ENCODE measurements at places on chromosomes 6 and 20.

DNA sequence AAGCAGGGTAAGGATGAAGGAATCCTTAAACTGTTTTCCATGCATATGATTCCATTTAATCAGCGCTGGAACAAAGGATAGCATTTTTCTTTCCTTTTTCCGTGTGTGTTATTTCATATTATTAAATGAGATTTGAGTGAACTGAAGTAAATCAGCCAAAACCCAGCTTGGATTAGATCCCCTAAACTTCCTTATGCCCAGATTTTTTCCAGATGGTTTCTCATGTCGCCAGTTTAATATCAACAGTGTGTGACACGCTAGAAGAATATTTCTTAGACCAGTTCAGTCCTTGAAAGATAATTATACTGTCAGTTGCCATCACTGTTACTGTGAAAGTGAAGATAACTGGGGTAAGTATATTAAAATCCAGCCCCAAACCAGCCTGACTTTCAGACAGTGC, 1009.4 kb downstream of the KIF16B start:
- no peak for DNase-seq

- no peak for DNase-seq
Measured at GRCh38 chr20:24102290-24102689, 113.7 kb upstream of the GGTLC1 start.

DNA sequence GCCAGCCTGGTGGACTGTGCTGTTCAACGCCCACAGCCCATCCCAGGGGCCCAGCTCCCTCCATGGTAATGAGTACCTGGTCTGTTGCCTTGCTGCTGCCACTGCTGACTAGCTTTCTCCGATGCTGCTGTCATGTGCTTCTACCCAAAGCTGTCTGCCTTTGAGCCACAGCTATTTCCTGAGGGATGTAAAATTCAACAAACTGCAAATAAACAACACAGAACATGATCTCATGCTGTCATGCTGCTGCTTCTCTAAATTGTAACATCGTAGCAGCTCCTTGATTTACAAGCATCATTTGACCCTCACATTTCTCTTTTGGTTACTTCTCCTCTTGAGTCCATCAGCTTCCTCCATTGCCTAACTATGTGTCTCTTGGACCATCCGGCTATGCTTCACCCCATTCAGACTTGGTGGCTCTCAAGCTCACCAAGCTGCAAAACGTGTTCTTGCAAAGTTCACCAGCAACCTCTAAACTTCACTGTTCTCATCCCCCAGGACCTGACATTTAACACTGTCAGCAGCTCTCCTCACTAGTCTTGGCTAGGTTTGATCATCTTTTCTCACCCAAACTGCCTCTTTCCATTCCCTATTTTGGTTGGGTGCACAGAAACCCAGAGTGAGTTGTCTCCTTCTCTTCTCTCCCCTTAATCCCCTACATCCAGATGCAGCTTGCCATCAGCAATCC, 54.6 kb downstream of the FYN start:
- DNase-seq, result no peak

DNA sequence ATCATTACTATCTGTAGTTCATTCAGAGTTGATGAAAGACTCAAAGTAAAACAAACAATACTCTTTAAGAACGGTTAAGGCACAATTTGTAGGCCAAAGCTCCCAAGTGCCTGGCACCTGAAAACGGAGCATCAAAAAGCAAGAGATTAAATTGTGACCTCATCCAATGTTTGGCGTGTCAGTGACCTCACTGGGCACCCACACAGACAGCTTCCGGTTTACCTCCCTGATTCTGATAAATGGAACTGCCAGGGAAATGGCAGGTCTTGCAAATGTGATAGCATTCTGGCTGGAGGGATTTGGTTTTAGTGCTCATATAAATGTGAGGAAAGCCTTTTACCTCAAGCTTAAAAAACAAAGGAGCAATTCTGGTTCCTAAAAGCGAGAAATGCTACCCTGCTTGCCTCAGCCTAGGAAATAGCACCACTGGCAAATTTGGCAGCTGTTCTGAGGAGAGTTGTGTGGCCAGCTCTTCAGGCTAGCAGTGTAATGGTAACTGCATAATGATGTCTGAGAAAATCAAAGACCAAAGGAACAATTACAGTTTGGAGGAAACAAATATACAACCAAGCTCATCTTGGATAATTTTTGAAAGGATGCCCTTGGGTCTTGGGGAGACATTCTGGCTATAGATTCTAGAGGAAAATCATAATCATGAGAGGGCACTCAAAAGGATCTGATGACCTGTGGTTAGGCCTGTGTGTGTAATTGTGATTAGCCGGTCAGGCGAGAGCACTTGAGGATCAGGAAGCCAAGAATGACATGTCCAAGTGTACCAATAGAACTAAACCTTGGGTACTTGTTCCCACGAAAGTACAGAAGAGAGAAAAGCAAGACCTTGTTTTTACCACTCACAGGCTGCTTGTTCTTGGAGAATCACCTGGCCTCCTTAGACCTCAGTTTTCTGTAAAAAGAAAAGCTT, 174.3 kb downstream of the TFAP2B start:
- no peak for DNase-seq

- no peak for DNase-seq
Measured at GRCh38 chr20:33979094-33979493, 14.6 kb upstream of the RALY start.
